Stimulated activated CD4-positive, alpha-beta T cell treated with anti-CD3 and anti-CD28 coated beads, TNF-alpha, amount 100 ng/mL, for 1 hour (primary cell): ENCODE measurements at places on chromosomes 12 and 14.

DNA sequence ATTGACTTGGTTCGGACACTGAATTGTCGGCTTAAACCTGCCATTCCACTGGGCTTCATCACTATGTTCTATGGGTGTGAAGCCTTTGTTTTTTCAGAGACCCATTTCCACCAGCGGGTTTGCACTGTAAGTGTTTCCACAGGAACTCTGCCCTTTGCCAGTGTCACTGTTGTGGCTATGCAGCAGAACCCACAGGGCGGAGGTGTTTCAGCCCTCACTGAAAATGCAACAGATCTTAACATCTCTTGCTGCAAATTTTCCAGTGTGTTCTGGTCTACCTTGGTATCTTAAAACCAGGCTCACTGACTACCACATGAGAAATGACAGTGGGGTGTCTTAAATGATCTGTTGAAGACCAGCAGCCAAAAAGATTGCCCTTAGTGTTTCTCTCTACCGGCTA, 21.1 kb downstream of the PRKCH start:
- peak; percentile 71 for DNase-seq

GRCh38 chr14:105591052-105591451, 64.7 kb downstream of the TMEM121 start:
- DNase-seq: no peak

DNA sequence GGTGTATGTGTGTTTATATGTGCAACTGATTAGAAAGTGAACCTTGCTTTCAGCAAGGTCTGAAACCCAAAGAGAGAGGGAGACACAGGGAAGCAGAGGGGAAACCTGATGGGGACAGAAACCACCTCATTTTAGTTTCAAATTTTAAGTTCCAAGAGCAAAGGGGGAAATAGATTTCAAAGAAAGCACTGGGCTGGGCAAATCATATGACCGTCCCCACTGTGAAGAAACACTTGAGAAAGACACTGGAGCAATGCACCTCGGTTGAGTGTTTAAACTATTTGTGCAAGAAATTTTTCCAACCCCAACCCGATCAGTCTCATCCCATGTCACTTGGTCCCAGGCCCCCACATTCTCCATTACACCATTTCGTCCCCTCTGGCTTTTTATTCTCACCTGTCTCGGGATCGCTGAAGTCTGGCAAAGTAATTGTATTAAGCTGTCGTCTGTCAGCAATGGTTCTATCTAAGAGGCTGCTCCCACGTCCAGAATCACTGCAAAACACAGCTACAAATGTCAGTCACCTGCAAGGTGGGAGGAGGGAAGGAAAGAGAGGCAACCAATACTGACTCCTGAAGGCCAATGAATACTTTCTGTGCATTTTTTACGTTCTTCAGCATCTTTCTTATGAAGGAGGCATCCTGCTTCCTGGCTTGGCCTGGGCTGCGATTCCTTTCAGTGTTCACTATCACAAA, 205.7 kb downstream of the TTC7B start:
- DNase-seq: no peak

GRCh38 chr14:68714991-68715924, 77.6 kb downstream of the ZFP36L1 start:
- no peak for DNase-seq

DNA sequence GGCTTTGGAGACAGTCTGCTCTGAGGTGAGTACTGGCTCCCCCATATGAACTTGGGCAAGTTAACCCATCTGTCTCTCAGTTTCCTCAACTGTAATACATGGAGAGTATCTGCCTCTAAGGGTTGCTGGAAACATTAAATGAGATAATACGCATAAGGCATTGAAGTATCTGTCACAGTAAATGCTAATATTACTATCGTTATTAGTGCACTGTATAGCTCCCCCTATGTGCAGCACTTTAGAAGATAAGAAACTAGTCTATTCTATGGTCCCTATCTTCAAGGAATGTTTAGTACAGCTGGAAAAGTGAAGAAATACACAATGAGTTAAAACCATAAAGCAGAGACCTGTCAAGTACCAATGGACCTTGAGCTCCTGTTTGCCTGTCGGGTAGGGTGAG, 51.7 kb upstream of the CFL2 start:
- no peak for DNase-seq

- DNase-seq: no peak
Measured at GRCh38 chr12:70640901-70641300, 3.7 kb upstream of the PTPRB start.

- no peak for DNase-seq
Measured at GRCh38 chr12:5076761-5077160, 33.1 kb downstream of the KCNA5 start.
